ENCODE measurements at places on chromosomes 2 and 18.

GRCh38 chr2:139217641-139218040, 437.5 kb upstream of the NXPH2 start:
- DNase-seq = no peak

DNA sequence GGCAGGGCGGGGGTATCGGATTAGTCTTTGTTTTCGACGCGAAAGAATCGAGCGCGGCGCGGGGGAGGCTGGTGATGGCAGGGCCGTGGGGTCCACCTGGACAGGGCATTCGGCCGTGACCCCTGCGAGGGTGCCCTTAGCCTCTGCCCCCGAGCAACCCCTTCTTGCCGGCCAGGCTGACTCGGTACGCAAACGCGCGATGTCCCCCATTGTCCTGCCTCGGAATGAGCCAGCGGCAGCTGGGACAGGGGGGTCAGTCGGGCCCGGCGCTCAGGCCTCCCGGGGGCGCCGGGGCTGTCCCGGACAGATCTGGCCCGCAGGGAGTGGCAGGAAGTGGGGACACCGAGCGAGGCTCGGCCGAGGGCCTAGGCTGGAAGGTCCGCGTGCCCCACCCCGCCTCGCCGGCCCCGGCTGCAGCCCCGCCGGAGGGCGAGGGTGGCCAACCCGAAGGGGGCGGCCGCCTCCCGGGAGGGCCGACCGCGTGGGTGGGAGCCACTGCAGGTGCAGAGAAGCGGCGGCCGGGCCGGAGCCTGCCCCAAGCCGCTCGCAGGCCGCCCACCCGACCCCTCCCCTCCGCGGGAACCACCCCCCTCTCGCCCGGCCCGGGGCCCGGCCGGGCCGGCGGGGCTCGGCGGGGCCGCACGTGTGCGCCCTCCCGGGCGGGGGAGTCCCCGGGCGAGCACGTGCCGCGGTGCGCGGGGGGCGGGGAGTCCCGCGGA, at the start of gene TET3:
TET3 (plus strand) TSS at position 708 of the 719 bp plus-strand sequence. CDS start 1,494 bp downstream, outside the sequence.
- no peak for DNase-seq

GRCh38 chr2:157821519-157822131, 54.5 kb downstream of the ACVR1 start:
- no peak for DNase-seq

- no peak for DNase-seq
Observed at GRCh38 chr2:25490217-25490616, 148.5 kb upstream of the DNMT3A start.

GRCh38 chr2:233973786-233974185, 56.6 kb downstream of the TRPM8 start:
- no peak for DNase-seq

DNA sequence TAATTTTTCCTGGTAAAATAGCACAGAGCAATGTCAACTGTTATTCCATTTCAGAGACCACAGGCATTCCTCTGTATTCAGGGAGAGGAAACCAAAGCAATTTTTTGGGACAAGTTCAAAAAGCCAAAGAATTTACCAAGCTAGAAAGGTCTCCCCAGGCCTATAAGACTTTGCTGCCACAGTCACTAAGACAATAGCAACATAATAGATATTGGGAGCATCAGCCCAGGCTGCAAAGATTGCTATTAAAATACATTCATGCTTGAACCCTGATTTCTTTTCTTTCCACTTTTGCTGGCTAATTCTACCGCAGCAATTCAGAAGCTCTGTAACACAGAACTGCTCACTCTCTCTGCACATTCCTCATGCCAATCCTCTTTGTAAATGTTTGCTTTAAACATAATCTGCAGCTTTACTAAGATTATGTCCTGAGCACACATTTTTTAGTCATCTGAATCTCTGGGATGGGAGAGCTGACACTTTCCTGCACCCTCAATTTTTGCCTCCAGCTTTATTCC, 76.3 kb downstream of the CLHC1 start:
- DNase-seq = no peak

GRCh38 chr2:178374865-178375264, 76.1 kb downstream of the PRKRA start:
- no peak for DNase-seq

GRCh38 chr2:197072533-197072932, 146.0 kb upstream of the PGAP1 start:
- DNase-seq = no peak

- no peak for DNase-seq
Observed at GRCh38 chr18:22974001-22974400, 40.9 kb downstream of the RBBP8 start.

- no peak for DNase-seq
Observed at GRCh38 chr2:181366675-181367175, 90.5 kb upstream of the ITGA4 start.

DNA sequence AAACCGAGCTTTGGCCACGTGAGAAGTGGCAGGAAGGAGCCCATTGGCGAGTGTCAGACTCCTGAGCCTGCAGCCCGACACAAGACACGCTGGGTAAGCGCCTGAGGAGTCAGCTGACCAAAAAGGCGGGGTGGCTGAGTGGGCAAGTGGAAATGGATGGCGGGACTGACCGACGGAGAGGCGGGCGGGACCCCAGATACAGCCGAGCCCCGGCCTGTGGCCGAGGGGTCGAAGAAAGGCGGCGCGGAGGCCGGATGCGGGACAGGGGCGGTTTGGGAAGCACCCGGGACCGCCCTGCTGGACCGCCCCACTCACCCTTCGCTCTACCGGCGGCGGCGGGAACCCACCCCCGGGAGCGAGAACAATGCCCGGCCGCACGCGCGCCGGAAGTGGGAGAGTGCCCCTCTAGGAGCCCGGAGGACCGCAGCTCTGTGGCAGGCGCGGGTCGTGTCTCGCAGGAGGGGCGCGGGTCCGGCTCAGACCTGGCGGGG, 22.8 kb downstream of the ZSCAN30 start:
- peak; percentile 62 for DNase-seq

GRCh38 chr2:20440001-20440560, 6.8 kb upstream of the RHOB start:
- no peak for DNase-seq

GRCh38 chr2:10264506-10265328, 38.0 kb upstream of the HPCAL1 start:
- DNase-seq = no peak

- DNase-seq = no peak
Observed at GRCh38 chr18:25352629-25353005, 651 bp upstream of the ZNF521 start.

- DNase-seq = no peak
Observed at GRCh38 chr2:71605173-71605641, 151.8 kb downstream of the DYSF start.

- no peak for DNase-seq
Observed at GRCh38 chr2:63880625-63881024, 38.9 kb downstream of the UGP2 start.

- no peak for DNase-seq
Observed at GRCh38 chr2:138018866-138019688, 54.8 kb downstream of the HNMT start.

- DNase-seq = no peak
Observed at GRCh38 chr2:727071-727470, 49.9 kb upstream of the TMEM18 start.

DNA sequence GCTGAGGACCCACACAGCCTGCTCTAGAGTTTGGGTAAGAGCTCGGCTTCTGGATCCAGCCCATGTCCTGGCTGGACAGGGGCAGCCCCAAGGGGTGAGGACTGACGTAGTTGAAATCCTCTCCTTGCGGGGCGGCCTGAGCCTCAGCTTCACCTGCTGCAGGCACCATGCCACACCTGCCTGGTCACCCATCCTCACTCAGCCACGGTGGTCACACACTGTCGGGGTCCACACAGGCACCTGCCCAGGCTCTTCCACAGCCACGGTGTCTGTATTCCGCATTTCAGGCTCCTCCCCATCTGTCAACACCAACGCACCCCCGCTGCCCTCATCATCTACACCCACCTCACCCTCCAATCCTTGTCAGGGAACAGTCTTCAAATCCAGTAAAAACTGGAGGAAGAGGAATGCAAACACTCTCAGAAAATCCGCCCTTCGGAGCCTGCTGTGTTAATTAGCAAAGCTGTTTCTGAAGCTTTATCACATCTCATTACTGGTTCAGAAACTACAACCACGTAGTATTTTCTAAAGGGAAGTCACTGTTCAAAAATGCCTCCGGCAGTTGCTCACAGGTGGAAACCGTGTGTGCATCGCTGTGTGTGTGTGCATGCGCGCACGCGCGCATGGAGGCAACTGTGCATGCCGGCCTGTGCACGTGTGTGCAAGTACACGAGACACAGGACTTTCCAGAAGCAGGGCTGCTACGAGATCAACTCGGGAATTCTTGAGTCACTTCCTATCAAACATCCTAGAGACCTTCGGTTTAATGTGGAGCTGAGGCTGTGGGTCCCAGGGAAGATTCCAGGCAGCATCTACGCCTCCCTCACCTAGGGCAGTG, 38.2 kb downstream of the SLC66A2 start:
- no peak for DNase-seq

- DNase-seq = no peak
Observed at GRCh38 chr18:58242435-58242834, 198.4 kb downstream of the NEDD4L start.

DNA sequence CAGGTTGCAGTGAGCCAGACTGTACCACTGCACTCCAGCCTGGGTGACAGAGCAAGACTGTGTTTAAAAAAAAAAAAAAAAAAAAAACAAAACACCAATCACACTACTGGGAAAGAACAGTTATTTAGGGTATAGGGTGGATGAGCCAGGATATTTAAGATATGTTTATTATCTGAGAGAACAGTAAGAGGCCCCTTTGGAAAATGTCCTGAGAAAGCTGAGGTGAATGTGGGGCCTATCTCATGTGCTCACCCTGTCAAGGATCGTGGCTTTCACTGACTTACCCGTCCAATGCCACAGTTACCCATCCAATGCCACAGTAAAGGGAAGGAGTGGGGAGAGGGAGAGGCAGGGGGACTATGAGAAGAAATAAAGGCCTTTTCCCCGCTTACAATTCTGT, 19.9 kb upstream of the ENOSF1 start:
- no peak for DNase-seq

DNA sequence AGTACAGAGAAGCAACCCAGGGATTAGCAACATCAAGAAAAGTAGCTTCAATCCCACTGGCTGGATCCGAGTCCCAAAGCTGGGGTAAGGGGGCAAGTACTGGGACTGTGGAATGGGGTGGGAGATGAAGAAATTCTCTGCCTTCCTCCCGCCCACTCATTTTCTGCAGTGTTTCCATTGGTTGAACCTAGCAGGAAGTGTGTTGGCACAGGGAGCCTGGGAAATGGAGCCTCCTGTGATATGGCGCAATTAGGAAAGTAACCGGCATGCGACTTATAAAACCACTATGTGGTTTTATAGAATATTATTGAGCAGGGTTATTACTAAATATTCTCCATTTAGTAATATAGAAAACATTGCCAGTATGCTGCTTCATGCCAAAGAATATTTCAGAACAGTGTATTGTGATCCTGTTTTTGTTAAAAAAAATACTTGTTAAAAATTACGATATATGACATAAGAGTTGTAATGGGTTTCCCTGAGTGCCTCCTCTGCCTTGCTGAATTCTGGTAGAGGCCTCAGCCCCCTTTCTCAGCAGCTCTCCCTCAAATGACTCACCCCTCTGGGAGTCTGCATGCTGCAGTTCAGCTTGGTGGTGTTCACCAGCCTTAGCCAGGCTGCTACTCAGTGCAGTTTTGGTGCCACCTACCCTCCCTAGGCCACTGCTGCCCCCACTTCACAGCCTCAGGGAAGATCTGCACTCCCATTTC, 60.5 kb downstream of the HK2 start:
- no peak for DNase-seq

DNA sequence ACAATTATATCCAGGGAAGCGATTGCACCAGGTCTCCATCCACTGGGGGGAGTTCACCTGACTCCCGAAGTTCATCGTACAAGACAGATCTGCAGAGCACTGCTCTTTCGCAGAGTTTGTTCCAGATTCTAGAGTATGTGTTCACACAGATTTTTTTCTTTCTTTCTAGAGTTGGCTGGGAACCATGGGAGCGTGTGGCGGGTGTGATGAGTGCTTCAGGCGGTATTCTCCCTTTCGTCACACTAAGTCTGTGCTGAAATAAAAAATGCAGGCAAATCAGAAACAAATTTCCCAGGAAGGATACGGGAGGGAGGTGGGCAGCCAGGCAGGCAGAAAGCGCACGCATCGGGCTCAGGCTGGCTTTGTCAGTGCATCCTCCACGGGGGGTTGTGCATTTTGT, 129.8 kb upstream of the SOX11 start:
- DNase-seq = no peak

DNA sequence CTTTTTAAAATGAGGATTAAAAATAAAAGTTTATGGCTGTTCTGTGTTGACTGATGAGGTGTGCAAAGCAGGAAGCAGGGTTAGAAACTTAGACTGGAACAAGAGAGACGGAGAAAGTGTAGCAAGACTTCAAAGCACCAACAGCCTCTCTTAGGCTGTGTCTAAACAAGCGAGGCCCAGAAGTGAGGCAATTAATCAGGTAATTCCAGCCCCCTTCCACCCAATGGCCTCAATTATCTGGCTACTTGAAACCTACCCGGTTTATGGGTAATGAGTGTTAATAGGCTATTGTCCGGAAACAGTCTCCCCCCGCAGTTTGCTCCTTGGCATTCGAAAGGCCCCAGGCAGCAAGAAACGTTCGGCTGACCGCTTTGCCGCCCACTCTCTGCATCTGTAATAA, 171.7 kb upstream of the MYCN start:
- no peak for DNase-seq

All from stimulated activated CD8-positive, alpha-beta memory T cell treated with anti-CD3 and anti-CD28 coated beads, Interleukin-4, amount 100 ng/mL, for 24 hours (primary cell).